ENCODE measurements at places on chromosomes 3 and 15.

DNA sequence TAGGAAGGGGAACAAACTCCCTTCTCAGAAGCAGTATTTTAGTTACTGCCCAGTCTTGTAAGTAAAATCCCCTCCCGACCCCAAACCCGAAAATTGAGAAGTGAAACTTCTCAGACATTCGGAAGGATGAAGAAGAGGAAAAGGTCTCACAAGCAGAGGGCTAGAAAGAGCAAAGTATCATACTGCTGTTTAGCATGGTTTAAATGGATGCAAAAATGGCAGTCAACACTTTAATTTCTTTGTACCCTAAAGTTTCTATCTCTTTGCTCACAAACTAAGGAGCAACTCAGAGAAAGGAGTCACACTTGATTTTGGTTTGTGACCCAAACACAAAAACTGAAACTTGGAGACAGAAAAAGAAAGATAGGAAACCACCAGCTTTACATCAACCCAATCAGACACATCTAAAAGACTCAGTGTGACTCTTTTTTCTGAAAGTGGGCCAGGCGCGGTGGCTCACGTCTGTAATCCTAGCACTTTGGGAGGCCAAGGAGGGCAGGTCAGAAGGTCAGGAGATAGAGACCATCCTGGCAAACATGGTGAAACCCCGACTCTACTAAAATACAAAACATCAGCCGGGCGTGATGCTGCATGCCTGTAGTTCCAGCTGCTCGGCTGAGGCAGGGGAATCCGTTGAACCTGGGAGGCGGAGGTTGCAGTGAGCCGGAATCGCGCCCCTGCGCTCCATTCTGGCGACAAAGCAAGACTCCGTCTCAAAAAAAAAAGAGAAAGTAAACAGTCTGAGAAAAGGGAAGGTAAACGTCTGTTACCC is 63.2 kb upstream of the ATP11B start:
- no peak for DNase-seq

GRCh38 chr3:116440196-116440595 is 5.1 kb downstream of the LSAMP start:
- no peak for DNase-seq

DNA sequence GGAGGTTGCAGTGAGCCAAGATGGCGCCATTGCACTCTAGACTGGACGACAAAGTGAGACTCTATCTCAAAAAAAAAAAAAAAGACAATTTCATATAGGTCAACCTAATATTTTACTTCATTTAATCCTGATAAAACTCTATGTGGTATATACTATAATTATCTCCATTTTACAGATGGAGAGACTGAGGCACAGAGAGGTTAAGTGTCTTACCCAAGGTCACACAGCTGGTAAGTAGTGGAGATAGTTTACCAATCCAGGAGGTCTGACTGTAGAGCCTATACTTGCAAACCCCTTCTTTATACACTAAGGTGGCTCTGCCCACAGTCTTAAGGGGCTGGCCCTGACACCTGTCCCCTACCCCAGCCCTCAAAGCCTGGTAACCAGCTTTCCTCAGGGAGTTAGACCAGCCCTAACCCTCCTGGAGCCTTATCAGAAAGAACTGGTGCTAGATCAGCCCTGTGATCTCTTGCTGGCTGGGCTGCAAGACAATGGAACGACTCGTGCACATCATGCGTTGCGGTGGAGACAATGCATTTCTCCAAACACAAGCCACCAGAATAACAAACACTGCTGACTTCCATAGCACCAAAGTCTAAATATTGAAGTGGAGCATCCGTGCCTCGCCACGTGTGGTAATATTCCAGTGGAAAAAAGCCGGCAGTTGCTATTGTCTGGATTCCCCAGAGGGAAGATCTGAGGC is 60.0 kb upstream of the SMAD3 start:
- DNase-seq, result no peak

- no peak for DNase-seq
Observed at GRCh38 chr3:40714771-40715345, 190.1 kb downstream of the ZNF621 start.

GRCh38 chr3:57691411-57692132 is 1.3 kb downstream of the DENND6A start:
- DNase-seq, result no peak

Data from pancreas (tissue), 10 donors.